ENCODE measurements at places on chromosomes 7 and 10.

DNA sequence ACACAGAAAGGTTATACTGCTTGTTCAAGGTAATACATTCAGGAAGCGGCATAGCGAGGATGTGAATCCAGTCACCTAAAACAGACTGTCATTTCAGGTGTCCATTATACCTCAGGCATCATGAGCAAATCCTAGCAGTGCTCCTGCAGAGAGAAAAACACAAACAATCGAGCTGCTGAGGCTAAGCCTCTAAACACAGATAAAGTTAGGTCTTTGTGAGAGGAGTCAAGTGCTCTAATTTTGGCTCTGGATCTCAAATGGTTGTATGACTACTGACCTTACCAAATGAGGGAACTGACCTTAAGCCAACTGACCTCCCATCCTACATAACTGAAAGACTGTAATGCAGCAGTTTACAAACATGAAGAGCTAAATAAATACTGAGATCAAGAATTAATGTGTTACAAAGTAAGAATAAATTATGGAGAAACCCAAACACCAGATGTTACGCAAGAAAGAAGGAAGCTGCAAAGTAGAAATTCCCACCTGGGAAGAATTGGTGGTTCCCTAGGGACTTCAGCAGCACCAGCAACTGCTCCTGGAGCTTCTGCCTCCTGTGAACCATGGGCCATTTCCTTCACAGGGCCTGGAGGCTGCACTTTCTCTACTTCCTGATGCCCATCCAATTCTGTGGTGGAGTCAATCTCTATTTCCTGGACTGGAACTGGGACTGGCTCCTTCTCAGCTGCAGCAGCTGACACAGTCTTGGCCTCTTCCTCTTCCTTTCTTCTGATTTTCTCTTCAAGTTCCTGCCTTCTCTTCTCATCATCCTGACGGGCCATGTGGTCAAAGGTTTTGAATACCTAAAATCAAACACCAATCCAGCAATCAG lies 5.8 kb downstream of the NUDCD3 start:
- DNase-seq, result no peak

DNA sequence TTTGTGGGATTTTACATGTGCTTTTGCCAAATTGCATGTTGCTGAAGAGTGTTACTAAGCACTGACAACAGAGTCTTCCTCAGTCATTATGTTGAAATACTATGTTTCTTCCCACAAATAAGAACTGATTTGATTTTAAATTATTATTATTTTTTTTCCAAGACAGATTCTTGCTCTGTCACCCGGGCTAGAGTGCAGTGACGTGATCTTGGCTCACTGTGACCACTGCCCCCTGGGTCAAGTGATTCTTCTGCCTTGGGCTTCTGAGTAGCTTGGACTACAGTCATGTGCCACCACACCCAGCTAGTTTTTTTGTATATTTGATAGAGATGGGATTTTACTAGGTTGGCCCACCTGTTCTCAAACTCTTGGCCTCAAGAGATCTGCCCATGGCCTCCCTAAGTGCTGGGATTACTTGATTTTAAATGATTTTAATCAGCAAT lies 42.3 kb downstream of the MINPP1 start:
- no peak for DNase-seq

- DNase-seq, result no peak
Observed at GRCh38 chr7:97460433-97460832, 271.5 kb upstream of the TAC1 start.

- no peak for DNase-seq
Observed at GRCh38 chr10:79255007-79255507, 92.2 kb upstream of the PPIF start.

- no peak for DNase-seq
Observed at GRCh38 chr7:117800841-117801240, 72.4 kb downstream of the CTTNBP2 start.

DNA sequence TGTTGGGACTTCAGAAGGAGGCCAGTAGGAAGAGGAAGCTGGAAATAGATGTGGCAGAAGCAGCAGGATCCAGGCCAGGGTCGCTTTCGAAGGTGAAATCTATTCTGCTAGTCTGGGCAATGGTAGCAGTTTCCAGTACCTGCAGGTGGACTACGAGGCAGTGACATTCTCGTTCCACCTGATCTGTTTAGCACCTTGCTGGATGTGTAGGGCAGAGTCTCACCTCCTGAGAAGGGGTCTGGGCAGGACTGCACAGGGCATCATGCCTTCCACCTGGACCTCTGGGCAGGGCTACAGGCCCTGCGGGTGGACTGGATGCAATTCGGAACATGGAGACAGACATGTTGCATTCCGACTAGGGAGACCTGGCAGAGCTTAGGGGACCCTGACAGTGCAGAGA lies 254.8 kb upstream of the ZNF32 start:
- DNase-seq, result no peak

DNA sequence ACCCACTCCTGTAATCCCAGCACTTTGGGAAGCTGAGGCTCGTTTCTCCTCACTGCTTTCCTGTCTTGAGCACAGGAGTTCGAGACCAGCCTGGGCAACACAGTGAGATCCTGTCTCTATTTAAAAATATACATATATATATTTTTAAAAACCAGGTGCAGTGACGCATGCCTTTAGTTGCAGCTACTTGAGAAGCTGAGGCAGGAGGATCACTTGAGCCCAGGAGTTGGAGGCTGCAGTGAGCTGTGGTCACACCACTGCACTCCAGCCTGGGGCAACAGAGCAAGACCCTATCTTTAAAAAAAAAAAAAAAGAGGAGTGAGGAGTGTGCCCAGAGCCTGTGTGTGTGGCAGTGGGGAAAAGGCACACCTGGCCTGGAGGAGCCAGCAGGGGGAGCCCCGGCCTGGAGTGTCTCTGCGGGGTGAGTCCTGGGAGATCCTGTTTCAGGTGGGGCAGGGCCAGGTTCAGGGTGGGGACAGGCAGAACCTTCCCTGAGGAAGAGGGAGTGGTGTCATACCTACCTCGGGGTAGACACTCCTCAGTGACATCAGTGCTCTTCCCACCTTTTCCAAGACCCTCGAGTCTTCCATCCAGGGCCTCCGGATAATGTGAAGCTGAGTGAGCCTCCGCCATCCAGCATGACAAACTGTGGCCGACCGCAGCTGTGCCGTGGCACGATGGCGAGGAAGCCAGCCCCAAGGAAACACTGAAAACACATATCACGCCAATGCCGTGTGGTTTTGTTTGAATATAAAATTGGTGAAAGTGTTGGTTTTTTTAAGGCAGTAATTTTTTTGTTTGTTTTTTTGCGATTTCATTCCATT lies 9.0 kb upstream of the ARPC1B start:
- no peak for DNase-seq

DNA sequence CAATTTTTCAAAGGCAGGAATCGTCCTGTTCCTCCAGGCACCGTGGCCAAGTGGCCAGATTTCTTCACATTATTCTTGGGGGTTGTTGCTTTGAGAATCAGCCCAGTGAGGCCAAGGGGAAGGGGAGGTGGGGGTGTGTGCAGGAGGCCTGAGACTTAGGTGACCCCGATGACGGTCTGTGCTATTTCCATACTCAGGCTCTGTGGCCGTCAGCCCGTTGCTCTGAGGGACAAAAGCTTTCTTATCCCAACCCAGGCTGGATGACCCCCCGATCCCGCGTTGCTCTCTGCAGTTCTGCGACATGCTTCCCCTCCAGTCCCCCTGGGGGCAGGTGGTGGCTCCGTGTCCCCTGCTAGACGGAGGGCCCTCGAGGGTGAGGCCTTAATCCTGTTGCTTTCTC lies 14.2 kb downstream of the DOCK1 start:
- DNase-seq, result no peak

DNA sequence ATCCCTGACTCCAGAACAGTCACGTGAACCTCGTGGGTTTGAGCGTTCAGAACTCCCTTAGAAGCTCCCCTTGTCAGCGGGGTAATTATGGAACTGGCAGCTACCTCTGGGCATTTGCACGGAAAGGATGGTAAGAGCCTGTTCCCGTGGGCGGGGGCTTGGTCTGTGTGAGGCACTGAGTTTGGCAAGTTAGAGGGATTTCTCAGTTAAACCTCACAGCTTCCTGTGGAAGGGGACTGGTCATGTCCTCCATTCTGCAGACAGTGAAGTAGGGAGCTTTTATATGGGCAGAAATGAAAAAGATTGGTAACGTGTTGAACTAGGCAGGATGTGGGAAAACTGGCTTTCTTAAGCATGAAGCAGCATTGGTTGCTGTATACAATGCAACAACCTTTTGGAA lies 16.0 kb downstream of the PALD1 start:
- DNase-seq, result no peak

- no peak for DNase-seq
Observed at GRCh38 chr10:14129770-14130169, 201.0 kb downstream of the FRMD4A start.

DNA sequence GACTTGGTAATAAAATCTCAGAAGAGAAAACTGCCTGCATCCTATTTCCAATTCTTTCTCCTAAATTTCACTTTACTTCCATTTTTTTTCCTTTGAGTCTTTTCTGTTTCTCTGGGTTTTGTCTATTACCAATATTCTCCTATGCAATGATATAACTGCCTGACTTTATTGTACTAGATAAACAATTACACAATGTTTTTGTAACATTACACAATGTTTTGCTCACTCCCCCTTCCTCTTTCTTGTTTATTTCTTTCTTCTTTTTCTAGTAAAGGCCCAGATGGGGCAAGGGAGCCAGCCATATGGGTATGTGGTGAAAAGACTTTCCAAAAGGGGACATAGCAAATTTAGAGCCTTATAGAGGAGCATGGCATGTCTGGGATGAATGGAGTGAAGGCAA lies 278.7 kb upstream of the PHYHIPL start:
- no peak for DNase-seq

DNA sequence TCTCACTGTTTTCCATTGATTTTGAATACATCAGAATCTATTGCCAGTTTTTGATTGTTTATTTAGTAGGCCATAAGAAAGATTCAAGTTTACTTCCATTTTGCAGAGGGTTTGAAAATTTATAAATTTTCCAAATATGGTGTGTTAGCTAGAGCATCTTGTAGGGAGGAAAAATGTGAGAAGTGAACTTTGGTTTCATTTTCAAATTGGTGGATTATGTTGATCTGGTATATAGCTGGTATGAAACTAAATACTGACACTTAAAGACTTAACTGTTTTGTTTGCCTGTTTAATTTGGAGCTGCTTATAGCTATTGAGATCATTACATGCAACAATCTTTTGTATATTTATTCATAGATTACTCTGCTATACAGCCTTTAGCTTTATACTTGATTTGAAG lies 108.1 kb downstream of the ADAM22 start:
- DNase-seq, result no peak

DNA sequence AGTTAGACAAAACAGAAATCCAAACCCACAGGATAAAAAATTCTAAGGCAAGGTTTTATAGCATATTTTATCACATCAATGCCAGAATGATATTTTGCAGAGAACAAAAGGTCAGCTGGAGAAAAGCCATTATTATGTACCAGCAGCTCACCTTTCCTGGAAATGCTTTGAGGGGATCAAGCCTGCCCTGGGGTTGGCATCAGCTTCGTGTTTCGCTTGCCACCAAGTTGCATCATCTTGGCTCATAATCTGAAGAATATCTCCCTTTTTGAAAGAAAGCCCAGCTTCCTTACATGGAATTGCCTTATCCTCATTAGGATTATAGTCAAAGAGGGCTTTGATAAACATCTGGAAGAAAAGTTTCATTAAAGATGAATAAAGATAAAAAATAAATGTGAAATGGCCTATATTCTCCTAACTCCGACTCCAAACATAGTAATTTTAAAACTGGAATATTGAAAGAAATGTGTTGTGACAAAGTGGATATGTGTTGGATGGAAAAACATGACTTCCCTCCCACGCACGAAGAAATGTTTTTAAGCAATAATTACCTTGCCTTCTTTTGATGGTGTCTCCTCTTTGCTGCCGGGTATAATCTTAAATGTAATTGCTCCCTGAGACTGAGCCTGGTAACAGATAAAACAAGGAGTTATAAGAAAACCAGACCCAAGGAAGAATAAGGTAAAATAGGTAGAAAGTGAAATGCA lies 121.3 kb upstream of the ODAD2 start:
- no peak for DNase-seq

DNA sequence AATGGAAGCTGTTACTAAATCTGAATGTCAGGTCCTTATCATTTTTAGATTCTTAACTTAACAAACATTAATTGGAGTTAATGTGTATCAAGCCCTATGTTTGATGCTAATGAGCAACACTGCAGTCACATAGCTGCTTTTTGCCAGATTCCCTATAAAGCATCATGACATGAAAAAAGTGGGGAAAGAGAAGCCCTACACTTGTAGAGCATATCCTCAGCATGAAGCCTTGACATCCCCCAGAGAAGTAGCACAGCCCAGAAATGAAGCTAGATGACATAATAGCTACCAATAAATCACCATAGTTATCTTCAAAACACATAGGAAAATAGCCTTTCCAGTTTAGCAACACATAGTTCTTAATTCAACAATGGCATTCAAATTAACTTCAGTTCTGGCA lies 49.2 kb upstream of the CDK1 start:
- DNase-seq, result no peak

GRCh38 chr7:4058158-4058557 lies 623.9 kb upstream of the FOXK1 start:
- no peak for DNase-seq

DNA sequence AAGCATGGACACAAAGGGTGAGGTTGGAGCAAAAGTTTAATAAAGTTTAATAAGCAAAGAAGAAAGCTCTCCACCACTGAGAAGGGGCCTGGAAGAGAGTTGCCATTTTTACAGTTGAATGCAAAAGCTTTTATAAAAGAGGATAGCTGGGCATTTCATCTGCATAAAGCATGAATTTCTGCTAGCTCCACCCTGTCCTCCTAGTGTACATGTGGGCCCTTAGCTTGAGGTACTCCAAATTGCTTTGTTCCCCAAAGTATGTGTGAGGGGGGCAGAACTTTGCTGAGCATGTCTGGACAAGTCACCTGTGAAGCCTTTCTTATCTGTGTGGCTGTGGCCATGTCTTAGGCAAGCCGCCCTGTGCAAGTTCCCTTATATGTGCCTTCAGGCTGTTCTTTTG lies 22.6 kb upstream of the CROT start:
- no peak for DNase-seq

DNA sequence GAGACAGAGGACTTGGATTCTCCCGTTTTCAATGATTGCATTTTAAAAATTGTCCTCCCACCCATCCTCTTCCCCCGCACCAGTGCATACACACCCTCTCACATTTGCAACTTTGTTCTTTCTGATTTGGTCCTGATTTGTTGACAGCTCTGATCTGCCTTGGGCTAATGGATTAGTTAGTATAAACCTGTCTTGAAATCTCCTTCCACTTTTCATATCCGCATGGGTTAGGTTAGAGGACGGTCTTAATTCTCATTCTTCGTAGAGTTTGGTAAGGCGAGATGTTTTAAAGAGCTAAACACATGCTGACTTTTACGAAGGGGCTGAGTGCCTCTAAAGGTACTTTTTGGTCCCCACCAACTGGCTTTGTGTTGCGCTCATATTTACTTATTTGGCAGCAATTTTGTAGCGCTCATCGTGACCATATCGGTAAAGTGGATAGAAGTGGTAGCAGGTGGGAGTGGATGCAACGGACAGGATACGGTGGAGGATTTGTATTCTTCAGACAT lies 1.1 kb downstream of the AHR start:
- DNase-seq, result no peak

Measured in GM04503 (cell line).